IMR-90 (cell line): ENCODE measurements at places on chromosomes 3 and 15. TPM values are rescaled to one million over a fixed set of nuclear protein-coding genes. Genes with fewer than 3 reads are reported as not detected.

Gene NR2E3
- under 0.01 and 0.56 TPM in 2 replicates for total RNA-seq

DNA sequence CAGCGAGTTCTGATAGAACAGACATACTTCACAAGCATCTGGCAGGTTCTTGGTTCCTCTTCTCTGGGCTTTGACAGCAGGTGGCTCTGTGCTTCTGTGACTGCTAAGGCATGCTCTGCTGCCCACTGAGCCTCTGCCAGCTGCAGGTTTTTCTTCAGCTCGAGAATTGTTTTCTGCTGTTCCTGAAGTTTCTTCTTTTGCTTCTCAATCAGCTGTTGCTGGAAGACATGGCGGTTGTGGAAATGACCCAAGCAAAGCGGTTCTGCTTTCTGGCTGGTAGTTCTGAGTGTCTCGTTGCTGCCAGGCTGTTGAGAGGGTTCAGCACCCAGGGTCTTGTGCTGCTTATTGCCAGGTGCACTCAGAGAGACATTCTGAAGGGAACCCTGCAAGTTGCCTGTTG is 50.8 kb downstream of the CCDC191 start:
- peaks cover 4% of the 10 kb centered on the region; the same call in 1 of the 2 replicates for H3K36me3 ChIP-seq
- H3K27ac ChIP-seq = no peak overlapping the region
- DNase-seq = no peak
- no peaks in the 10 kb centered on the region for H3K27me3 ChIP-seq
- H3K4me3 ChIP-seq = no peak overlapping the region

DNA sequence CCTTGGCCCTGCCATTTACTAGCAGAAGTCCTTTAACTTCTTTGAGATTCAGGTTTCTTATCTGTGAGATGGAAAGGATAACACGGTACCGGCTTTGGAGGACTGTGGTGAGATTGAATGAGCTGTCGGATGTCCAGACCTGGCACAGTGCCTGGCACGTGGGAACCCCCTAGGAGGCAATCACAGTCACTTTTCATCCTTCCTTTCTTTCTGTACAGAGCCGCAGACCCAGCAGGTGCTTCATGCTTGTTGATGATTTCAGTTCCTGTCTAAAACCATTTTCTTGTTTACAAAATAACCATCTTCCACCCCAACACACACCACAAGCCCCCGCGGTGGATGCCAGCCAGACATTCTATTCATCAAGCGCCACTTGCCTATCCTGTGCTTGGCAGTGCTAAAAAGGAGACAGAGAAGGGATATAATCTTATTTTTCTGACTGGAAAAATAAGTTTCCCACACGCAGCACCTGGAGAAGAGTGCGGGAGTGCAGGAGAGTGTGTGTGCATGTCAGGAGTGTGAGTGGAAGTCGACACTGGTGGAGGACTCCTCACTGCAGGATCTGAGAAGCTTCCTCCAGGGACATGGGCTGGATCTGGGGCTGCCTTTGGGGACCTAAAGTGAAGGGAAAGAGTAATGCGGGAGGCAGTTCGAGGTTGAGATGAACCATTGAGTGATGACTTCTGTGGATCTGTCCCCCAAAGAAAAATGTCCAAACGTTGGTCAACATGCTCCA is 85.7 kb downstream of the ST6GAL1 start:
- no peak overlapping the region for H3K4me3 ChIP-seq
- DNase-seq = no peak
- H3K36me3 ChIP-seq = no peaks in the 10 kb centered on the region
- no peak overlapping the region for H3K27ac ChIP-seq
- H3K27me3 ChIP-seq = no peaks in the 10 kb centered on the region

Gene CLRN1
- not detected in 2 replicates for total RNA-seq

DNA sequence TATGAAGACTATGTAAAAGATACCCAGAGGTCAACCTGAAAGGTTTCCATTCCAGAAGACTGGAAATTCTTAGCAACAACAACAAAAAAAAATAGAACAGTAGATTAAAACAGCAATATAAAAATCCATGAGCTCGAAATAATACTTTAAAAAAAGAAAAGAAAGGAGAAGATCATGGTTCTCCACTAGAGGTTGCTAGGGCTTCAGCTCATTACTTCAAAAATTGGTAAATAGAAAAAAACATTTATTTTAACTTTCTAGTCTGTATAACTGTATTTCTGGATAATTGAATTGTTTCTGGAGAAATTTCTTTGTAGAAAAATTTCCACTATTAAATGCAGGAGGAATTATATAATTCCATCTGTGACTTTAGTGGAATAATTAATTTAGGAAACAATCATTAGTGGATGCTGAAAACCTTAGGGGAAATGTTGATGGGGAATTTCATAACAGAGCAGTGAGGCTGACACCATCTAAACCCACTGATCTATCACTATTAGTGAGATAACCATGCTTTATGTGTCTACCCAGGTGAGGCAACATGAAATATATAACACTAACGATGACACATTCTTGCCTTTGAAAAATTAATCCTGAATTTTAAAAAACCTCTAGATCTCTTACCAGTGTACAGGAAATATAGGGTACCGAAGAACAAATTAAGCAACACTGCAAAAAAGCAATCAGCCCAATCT is 62.5 kb upstream of the SNRK start:
- H3K36me3 ChIP-seq = no peaks in the 10 kb centered on the region
- H3K27me3 ChIP-seq = peaks cover 6% of the 10 kb centered on the region; the same call in 1 of the 2 replicates
- H3K4me3 ChIP-seq = no peak overlapping the region
- peak; percentile 27 for DNase-seq
- no peaks in the 10 kb centered on the region for H3K4me1 ChIP-seq

GRCh38 chr3:24704496-24704895 is 209.8 kb upstream of the THRB start:
- H3K27ac ChIP-seq = no peak overlapping the region
- H3K27me3 ChIP-seq = no peaks in the 10 kb centered on the region
- DNase-seq = no peak
- no peak overlapping the region for H3K4me3 ChIP-seq
- no peaks in the 10 kb centered on the region for H3K4me1 ChIP-seq
- no peaks in the 10 kb centered on the region for H3K36me3 ChIP-seq

GRCh38 chr3:195177422-195178123 is 93.4 kb downstream of the XXYLT1 start:
- H3K36me3 ChIP-seq = peaks cover 6% of the 10 kb centered on the region; the same call in 1 of the 2 replicates
- H3K4me3 ChIP-seq = no peak overlapping the region
- no peak overlapping the region for H3K27ac ChIP-seq
- DNase-seq = no peak
- peaks cover 11% of the 10 kb centered on the region for H3K4me1 ChIP-seq

DNA sequence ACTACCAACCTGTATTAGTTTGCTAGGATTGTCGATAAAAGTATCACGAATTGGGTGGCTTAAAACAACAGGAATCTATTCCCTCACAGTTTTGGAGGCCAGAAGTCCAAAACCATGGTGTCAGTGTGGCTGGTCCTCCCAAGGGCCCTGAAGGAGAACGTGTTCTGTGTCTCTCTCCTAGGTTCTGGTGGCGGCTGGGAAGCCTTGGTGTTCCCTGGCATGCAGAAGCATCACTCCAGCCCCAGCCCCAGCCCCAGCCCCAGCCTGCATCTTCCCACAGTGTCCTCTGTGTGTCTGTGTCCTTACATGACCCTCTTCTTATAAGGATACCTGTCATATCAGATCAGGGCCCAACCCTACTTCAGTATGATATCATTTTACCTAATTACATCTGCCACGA is 272.5 kb upstream of the LYSMD4 start:
- H3K36me3 ChIP-seq = no peaks in the 10 kb centered on the region
- no peak overlapping the region for H3K4me3 ChIP-seq
- no peaks in the 10 kb centered on the region for H3K27me3 ChIP-seq
- no peaks in the 10 kb centered on the region for H3K4me1 ChIP-seq

Gene BTLA
- total RNA-seq = not detected in 2 replicates

DNA sequence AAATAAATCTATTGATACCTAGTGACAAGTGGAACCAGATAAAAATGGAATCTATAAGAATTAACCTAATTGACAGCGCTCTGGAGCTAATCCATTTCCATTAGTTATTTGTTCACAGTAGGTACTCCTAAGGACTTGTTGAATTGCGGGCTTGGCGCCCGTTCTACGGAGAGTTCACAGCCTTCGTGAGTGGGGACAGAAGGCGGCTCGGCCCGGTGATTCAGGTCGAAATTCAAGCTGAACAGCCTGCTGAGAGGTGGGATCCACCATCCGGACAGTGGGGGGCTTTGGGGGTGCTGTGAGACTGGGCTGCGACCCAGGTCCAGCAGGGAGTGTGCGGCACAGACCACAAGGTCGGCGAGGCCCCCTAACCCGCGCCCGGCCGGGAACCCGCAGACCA is 779 bp upstream of the CTNNB1 start:
- no peak for DNase-seq
- peak overlapping the region; percentile 69 for H3K4me3 ChIP-seq
- H3K27ac ChIP-seq = peak overlapping the region; percentile 36; the same call in 1 of the 2 replicates
- no peaks in the 10 kb centered on the region for H3K36me3 ChIP-seq
- no peaks in the 10 kb centered on the region; the same call in none of the 2 replicates for H3K27me3 ChIP-seq

- DNase-seq = no peak
- peaks cover 5% of the 10 kb centered on the region for H3K4me1 ChIP-seq
- H3K4me3 ChIP-seq = no peak overlapping the region
- no peak overlapping the region for H3K27ac ChIP-seq
- no peaks in the 10 kb centered on the region for H3K36me3 ChIP-seq
- H3K27me3 ChIP-seq = no peaks in the 10 kb centered on the region
Observed at GRCh38 chr15:57322602-57323250, 53.6 kb upstream of the CGNL1 start.

DNA sequence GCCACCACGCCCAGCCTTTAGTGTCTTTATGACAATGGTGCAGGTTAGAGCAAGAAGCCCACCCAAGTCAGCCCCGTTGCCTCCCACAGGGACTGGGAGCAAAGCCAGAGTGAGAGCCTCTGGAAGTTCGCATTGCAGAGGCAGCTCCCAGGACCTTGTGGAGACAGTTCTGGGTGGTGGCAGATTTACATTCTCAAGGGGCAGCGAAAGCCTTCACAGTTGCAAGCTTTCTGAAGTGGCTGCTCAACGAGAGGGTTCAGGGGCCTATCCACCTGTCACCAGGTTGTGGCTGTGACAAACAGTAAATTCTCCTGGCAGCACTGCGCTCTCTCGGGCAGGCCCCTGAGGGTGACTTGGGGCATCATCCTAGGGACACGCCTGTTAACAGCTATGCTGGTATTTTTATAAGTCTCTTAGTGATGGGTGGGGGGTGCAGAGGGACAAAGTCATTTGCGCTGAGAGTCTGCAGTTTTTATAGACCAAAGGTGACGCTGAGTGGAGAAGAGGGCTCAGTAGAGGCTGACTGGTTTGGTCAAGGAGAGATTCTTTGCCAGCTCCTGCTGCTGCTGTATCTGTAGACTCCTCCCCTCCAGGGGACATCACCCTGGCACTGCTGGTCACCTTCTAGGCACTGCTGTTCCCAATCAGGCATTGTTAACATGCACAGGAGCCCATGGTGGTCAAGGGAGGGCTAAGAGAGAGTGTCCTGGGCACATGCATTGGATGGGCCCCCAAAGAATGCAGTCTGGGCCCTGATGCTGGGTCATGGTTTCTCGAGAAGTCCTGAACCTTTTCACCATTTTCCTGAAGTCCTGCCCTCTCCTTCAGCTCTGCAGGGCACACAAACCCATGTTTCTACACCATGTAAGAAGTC is 57.5 kb upstream of the KLF13 start:
- no peaks in the 10 kb centered on the region for H3K4me1 ChIP-seq
- no peak for DNase-seq
- H3K4me3 ChIP-seq = no peak overlapping the region
- no peak overlapping the region for H3K27ac ChIP-seq

Gene SERPINI2
- total RNA-seq = not detected in 2 replicates

Gene IGSF11
- total RNA-seq = 0.18 TPM in 1 of 2 replicates, not detected in the other

DNA sequence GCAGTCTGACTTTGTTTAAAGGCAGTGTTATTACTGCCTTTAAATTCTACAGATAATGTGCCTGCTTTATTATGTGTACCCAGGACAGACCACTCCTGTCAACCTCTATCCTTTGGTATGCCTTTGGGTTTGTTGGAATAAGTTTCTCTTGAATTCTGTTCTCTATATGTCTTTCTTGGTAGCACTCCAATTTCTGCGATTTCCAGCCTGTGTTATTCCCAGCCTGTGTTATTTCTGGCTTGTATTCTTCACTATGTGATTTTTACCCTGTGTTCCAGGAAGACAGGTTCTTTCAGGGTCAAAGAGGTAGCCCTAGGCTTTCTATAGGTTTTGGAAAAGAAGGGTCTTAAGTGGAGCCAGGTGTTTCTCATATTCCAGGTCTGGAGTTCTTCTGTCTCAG is 407.4 kb upstream of the AZI2 start:
- H3K27me3 ChIP-seq = no peaks in the 10 kb centered on the region
- no peaks in the 10 kb centered on the region for H3K4me1 ChIP-seq
- no peaks in the 10 kb centered on the region for H3K36me3 ChIP-seq
- no peak for DNase-seq
- H3K4me3 ChIP-seq = no peak overlapping the region

- no peaks in the 10 kb centered on the region for H3K27me3 ChIP-seq
- H3K4me3 ChIP-seq = no peak overlapping the region
- no peaks in the 10 kb centered on the region for H3K36me3 ChIP-seq
- DNase-seq = no peak
- H3K4me1 ChIP-seq = no peaks in the 10 kb centered on the region
- H3K27ac ChIP-seq = no peak overlapping the region
Observed at GRCh38 chr3:102483556-102483955, 48.7 kb downstream of the ZPLD1 start.

GRCh38 chr3:42077785-42078184 is 13.4 kb upstream of the TRAK1 start:
- H3K36me3 ChIP-seq = no peaks in the 10 kb centered on the region
- no peak overlapping the region for H3K4me3 ChIP-seq
- no peak for DNase-seq
- no peaks in the 10 kb centered on the region for H3K27me3 ChIP-seq

- DNase-seq = no peak
- H3K4me3 ChIP-seq = no peak overlapping the region
- no peaks in the 10 kb centered on the region for H3K27me3 ChIP-seq
- H3K36me3 ChIP-seq = no peaks in the 10 kb centered on the region
- H3K27ac ChIP-seq = no peak overlapping the region
Observed at GRCh38 chr3:138854204-138854603, 19.5 kb upstream of the PIK3CB start.

Gene CHAC1
- total RNA-seq = 41.9 and 51.3 TPM in 2 replicates

Gene SUCNR1
- total RNA-seq = not detected in 2 replicates

- H3K4me3 ChIP-seq = no peak overlapping the region
- H3K36me3 ChIP-seq = no peaks in the 10 kb centered on the region
- H3K27me3 ChIP-seq = no peaks in the 10 kb centered on the region
- peak; percentile 45 for DNase-seq
Observed at GRCh38 chr3:188037195-188037718, 116.7 kb upstream of the LPP start.

- peaks cover 33% of the 10 kb centered on the region for H3K4me1 ChIP-seq
- no peaks in the 10 kb centered on the region; the same call in 1 of the 2 replicates for H3K36me3 ChIP-seq
- H3K4me3 ChIP-seq = no peak overlapping the region
- H3K27me3 ChIP-seq = no peaks in the 10 kb centered on the region
Observed at GRCh38 chr3:8887435-8888300, 75.6 kb downstream of the RAD18 start.

Gene CLCN2
- 1.9 and 2.9 TPM in 2 replicates for total RNA-seq

- H3K36me3 ChIP-seq = no peaks in the 10 kb centered on the region
- H3K27ac ChIP-seq = no peak overlapping the region
- peaks cover 2% of the 10 kb centered on the region; the same call in 1 of the 2 replicates for H3K4me1 ChIP-seq
- H3K27me3 ChIP-seq = no peaks in the 10 kb centered on the region; the same call in 1 of the 2 replicates
- no peak for DNase-seq
Observed at GRCh38 chr15:90291679-90292356, 26.3 kb downstream of the NGRN start.

Gene TRH
- not detected in 2 replicates for total RNA-seq

GRCh38 chr3:193470710-193471109 is 84.0 kb downstream of the ATP13A4 start:
- no peak for DNase-seq
- no peak overlapping the region for H3K27ac ChIP-seq
- no peaks in the 10 kb centered on the region for H3K4me1 ChIP-seq
- no peaks in the 10 kb centered on the region for H3K36me3 ChIP-seq
- H3K27me3 ChIP-seq = no peaks in the 10 kb centered on the region

Gene ZNF660
- total RNA-seq = 1.3 and 1.4 TPM in 2 replicates
